ENCODE measurements at places on chromosomes 5 and 9.
A peak's percentile ranks its signal among the peaks of the same experiment; 100 is the strongest.

GRCh38 chr9:87639949-87640348 is 86.0 kb upstream of the CTSL start:
- no peak for DNase-seq

DNA sequence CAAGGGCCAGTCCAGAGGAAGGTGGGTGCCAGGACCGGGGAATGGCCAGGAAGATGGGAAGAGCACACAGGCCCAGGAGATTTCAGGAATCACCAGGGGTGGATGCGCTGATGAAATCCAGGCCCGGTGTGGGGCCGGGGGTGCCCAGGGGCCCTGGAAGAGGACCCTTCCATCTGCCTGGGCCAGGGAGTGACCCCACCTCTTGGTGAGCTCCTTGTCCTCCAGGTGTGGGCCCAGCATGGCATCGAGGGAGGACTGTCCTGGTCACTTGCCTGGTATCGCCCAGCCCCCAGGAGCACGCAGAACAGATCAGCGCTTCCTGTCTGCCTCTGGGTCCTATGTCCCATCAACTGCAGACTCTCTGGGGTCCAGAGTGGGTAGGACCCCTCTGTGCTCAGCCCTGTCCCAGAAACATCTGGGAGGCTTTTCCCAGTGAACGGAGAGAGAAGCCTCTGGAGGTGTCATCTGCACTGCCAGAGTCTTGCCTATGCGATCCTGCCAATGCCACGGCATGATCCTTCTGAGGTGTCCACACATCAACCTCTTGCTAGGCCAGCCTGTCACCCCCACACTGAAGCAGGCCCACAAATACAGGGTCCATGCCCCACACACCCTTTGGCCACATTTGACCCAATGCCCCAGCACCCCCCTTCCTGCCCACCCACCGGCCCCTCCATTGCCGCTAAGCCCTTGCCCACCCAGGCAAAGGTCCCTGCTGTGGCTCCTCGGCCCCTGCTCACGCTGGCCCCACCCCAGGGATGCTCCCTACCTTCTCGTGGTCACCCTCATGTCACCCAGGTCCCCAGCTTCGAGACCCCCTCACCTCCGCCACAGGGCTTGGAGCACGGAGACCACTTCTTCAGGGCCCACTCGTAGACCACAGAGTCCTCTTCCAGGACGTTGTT is 67.2 kb downstream of the ZNF354C start:
- peak; percentile 3 for DNase-seq

GRCh38 chr9:14895806-14896205 is 14.4 kb downstream of the FREM1 start:
- no peak for DNase-seq

DNA sequence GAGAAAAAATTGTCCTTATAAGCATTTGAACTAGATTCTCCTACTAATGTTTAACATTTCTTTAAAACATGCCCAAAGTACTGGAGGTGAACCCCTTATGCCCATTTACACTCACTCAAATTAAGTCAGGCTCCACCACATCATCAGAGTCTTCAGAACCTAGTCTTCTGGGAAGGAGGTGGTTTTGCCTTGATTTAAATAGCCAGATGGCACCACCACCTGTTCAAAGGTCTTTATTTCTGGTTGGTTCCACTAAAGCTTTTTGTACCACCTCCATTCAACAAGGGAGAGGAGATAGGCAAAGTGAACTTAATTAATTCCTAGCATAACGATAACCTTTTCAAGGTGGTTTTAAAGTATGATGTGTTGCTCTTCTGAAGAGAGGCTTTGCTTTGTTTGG is 189.5 kb downstream of the SLF1 start:
- DNase-seq = no peak

GRCh38 chr5:147760086-147760875 is 22.2 kb downstream of the JAKMIP2 start:
- no peak for DNase-seq

- DNase-seq = peak; percentile 41
Measured at GRCh38 chr5:138458384-138458783, 6.9 kb upstream of the EGR1 start.

DNA sequence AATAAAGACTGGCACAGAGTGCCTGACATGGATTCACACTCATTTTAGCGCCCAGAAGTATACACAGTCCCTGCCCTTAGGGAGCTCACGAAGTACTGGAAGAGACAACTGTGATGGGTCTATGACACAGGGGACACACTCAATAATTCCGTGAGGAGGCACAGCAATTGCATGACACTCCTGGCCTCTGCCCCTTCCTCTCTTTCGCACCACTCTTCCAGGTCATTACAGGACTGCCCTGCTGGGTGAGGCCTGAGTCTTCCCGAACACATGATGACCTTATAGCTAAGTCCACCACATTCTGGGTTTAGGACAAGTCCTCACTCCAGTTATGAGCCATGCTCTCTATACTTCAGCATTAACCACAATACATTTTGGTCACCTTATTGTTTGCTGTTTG is 134.7 kb downstream of the GNA14 start:
- no peak for DNase-seq

GRCh38 chr9:34047864-34048726 is 592 bp downstream of the UBAP2 start:
- no peak for DNase-seq

- DNase-seq = peak; percentile 56
Measured at GRCh38 chr5:138632900-138633489, 57.8 kb upstream of the HSPA9 start.

DNA sequence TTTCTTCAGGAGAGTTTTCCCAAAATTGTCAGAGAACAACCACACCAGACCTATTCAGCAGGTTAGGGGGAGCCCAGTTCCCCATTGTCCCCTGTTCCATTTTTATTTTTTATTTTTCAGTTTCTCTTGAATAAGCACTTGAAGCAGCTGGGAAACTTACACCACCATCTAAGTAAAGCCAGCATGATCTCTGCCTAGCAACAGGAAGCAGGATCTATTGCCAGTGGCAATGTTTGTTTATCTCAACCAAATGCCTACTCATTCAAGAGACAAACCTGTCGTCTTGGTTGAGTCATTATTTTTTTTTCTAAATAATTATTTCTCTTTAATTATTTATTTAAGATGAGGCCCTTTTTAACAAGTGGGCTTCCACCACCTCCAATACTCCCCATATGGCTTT is 379.3 kb downstream of the PLK2 start:
- no peak for DNase-seq

DNA sequence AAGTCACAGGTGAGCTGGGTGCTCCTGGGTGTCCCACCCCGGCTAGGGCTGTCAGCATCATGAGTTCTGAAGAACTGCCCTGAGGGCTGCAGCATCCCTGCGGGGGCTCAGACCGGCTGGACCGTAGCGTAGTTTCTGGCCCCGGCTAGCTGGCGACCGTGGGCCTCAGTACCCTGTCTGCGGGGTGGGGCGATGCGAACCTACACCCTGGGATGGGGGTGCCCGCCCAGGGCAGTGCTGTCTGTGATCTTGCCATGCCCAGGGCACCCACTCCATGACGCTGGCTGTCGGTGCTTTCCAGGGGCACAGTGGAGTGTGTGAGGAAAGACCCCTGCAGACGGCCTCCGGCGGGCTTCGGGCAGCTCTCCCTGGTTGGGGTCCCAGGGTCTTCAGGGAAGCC is 66.5 kb upstream of the IRX4 start:
- no peak for DNase-seq

- no peak for DNase-seq
Measured at GRCh38 chr5:376799-377325, 55.3 kb downstream of the AHRR start.

DNA sequence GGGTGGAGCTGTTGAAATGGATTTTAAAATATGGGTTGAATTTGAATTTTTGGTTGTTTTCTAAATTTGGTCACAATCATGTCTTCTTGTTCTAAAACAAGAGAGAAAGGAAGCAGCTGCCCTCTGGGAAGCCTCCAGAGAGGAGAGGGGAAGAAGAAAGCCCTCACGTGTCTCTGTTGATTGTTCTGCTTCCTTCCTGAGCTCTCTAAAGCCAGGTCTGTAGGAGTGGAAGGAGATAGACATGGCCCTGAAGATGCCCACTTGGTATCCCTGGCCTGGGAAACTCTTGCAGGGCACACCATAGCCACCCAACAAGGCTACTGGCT is 59.6 kb downstream of the GALNT12 start:
- no peak for DNase-seq

GRCh38 chr5:19891658-19892057 is 96.3 kb downstream of the CDH18 start:
- no peak for DNase-seq

DNA sequence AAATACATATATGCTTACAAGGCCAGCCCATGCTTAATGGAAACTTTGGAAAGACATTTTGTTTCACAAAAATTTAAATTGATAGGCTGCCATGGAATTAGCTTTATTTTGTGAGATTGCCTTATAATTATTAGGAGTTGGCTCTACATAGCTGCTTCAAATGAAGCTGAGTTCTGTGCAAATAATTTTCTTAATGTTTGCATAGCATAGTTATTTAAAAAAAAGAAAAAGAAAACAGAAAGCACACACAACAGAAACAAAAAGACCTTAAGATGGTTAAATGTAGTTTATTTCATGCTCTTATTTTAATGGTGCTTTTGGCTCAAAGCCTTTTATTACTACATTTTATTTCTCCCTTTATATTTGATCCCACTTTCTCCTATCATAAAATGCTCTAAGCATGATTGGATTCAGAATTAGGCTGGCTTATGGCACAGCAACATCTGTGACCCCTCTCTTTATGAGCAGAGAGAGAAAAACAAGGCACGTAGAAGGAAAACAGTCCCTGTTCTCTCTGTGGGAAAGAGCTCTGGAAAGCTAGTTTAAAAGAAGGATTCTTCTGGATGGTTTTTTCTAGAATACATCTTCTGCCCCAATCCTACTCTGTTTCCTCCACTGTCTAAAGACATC is 530.5 kb downstream of the NTRK2 start:
- DNase-seq = no peak

DNA sequence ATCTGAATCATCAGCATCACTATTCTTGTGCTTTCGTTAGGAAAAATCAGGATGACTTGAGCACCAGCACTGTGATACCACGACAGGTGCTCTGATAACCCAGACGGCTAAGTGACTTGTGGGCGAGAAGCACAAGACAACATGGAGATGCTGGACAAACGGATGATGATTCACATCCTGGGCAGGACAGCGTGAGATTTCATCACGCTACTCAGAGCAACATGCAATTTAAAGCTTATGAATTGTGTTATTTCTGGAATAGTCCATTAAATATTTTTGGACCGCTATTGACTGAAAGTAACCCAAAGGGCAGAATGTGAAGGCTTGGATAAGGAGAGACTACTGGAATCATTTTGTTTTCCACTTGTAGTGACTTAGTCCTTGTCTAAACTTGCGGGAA is 114.8 kb upstream of the DAPK1 start:
- no peak for DNase-seq
